ENCODE measurements at places on chromosomes 5 and 9.

- no peak for DNase-seq
Measured at GRCh38 chr5:144207875-144208444, 37.3 kb downstream of the KCTD16 start.

DNA sequence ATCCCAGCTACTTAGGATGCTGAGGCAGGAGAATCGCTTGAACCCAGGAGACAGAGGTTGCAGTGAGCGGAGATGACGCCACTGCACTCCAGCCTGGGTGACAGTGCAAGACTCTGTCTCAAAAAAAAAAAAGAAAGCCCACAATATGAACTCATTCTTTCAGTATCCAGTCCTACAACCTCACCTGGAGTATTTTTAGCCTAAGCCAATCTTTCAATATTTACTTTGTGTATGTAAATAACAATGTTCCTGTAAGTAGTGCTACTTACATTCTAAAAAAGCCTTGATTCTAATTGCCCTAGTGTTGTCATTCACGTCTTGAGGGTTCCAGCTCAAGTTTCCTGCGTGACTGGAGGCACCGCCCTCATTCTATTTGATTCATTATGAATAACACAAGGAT lies 62.0 kb downstream of the BHMT start:
- DNase-seq: no peak

GRCh38 chr9:88990041-88990728 lies 1.1 kb upstream of the S1PR3 start:
- DNase-seq: no peak

DNA sequence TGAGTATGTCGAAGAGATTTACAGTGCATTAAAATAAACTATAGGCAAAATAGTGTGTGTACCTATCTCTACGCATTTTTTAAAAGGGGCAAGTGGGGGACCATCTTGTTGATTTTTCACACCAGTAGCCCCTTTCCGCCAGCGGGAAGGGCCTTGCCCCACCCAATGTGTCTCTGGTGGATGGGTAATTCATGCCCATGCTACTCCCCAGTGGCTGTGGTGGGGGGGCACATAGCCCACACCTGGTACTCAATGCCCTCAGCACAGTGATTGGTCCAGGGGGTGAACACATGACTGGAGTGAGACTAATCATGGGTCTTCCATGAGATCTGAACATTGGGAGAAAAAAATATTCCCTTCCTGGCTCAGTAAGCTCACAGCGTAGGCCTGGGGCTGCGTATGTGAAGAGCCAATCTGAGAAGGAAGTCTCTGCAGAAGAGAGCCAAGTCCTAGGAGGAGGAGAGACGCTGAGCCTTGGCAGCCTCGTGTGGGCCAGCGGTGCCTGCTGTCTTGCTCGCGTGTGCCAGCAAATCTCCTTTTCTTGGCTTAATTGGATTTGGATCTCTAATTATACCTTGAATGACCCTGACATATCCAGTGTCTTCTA lies 103.4 kb downstream of the ADAMTS2 start:
- no peak for DNase-seq

DNA sequence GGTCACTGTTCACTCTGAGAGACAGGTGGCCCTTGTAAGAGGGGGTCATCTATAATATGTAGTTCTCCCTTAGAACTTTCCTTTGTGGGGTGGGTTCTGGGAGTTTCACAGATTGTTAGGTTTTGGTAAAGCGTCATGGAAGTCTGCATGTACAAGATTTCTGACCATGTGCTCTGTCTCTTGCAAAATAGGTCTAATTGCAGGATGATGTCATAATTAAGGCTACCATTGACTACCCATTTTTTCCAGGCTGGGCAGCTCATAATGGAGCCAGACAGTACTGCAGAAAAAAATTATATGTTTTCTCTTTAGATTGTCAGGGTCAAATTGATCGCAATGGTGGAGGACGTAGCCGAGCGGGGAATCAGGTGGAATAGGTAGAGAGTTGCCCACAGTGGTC lies 3.7 kb upstream of the GM2A start:
- no peak for DNase-seq

DNA sequence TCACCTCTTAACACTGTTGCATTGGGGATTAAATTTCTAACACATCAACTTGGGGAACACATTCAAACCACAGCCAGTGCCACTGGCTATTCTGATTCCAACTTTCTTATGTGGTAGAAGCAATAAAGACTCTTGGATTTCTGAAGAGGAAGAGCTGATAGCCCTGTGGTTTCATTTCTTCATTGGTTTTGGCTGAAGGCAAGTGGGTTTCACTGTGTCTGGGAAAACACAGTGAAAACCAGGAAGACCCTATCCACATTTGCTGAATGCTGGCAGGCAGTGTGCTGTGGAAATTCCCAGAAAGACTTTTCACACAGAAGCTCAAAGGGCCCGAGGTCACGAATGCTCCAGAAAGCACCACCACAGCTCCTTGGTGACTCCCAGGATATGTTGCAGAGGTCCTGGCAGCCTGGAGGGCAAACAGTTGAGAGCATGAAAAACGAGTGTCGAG lies 67.1 kb downstream of the DAPK1 start:
- no peak for DNase-seq

DNA sequence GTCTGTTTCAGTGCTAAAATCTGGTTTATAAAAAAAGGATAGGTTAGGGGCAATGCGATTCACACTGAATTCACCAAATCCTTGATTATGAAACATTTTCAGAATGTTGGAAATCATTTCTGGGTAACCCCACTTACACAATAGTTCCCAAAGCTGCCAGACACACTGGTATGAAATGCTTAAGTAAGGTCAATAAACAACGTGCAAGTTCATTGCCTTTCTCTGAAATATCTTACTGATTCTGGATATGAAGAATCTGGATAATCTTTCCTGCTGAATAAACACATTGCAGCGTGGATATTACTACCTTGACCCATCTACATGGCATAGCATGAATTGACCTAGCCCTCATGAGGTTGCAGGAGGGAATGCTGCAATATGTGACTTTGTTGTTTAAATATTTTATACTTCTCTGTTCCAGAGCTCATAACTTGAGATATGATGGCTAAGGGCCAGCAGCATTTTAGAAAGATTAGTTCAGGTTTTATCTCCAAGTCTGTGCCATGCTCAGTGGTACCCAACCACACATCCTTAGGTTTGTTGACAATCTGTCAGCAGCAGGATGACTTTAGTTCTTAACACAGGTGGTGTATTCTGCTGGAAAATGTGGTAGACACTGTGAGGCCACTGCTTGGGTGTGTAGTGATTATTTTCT lies 121.0 kb downstream of the NREP start:
- peak; percentile 39 for DNase-seq

- no peak for DNase-seq
Measured at GRCh38 chr5:142601432-142601831, 84.5 kb downstream of the FGF1 start.

DNA sequence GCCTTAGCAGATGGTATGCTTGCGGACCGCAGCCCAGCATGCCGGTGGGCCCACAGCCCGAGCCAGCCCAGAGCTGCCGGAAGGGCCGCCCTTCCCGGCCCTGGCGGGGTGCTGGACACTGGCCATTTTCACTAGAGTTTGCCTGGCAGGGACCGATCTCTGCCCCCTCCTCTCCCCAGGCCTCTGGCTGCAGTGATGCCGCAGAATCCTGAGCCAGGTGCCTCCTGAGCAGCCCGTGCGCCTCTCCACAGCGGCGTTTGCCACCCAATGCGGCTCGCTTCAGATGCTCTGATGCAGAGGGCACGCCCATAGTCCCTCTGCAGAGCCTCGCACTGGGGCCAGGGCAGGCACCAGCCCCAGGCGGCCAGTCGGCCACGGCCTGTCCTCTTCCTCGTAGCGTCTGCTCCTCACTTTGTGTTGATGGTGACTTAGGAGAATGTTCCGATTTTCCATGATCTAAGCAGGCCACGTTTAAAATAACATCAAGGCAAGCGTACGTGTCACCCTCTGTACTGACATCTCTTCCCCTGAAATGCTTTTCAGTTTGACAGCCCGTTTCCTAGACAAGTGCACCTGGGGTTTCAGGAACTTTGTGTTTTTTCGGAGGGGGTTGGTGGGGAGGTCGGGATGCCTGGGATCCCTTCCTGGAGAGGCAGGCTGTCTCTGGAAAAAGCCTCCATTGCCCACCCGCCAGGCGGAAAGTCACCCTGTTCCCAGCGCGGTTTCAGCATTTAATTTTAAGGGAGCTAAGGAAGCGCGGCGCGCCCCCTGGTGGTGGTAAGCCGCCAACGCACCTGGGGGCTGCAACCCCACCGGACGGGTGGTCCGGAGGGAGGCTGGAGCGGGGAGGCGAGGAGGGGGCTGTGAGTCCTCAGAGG lies 29.8 kb upstream of the HMCN2 start:
- DNase-seq: peak; percentile 61

Measured in fibroblast of pulmonary artery (primary cell).